Activated CD8-positive, alpha-beta memory T cell treated with anti-CD3 and anti-CD28 coated beads, Interleukin-2, amount 50 U/mL, for 4 hours (primary cell): ENCODE measurements at places on chromosomes 7 and 10.
A peak's percentile ranks its signal among the peaks of the same experiment; 100 is the strongest.

- DNase-seq: no peak
Measured at GRCh38 chr7:30912021-30912730, 523 bp downstream of the AQP1 start.

- no peak for DNase-seq
Measured at GRCh38 chr7:40682696-40683095, 547.9 kb downstream of the SUGCT start.

- DNase-seq: no peak
Measured at GRCh38 chr7:46168671-46169383, 247.8 kb upstream of the IGFBP3 start.

DNA sequence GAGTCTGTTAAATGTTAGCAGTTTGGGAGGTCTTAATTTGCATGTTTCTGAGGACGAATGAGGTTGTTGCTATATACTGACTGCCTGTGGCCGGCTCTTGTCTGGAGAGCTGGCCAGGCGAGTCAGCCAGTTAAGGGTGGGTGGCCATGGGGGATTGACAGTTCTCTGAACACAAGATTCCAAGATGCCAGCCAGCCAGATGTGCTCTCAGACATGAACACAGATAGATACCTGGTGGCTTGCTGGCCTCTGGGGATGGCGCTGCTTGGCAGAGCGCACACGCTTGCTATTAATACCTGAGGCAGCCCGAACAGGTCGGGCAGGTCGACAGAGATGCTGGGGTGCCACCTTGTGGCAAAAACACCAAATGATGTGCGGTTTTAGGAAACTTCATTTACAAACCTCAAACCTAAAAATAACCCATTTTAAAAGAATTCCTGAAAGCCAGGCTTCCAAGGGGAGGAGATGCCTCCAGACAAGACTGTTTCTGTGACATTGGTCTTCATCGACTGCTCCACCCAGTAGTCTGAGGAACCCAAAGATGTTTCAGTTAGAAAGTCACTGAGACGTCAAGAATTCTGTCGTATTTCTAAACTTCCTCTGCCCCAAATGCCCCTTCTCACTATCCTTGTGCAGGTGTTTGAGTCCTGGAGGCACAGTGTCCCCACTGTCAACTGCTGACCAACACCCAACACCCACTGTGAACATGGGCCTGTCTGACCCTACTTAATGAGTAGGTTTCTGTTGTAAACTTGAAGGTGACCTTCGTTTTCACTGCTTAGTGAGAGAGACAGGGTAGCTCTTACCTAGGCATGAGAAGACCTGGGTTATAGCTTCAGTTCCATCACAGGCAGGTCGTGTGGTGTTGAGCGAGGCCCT is 123.4 kb downstream of the NT5C2 start:
- DNase-seq: peak; percentile 74

DNA sequence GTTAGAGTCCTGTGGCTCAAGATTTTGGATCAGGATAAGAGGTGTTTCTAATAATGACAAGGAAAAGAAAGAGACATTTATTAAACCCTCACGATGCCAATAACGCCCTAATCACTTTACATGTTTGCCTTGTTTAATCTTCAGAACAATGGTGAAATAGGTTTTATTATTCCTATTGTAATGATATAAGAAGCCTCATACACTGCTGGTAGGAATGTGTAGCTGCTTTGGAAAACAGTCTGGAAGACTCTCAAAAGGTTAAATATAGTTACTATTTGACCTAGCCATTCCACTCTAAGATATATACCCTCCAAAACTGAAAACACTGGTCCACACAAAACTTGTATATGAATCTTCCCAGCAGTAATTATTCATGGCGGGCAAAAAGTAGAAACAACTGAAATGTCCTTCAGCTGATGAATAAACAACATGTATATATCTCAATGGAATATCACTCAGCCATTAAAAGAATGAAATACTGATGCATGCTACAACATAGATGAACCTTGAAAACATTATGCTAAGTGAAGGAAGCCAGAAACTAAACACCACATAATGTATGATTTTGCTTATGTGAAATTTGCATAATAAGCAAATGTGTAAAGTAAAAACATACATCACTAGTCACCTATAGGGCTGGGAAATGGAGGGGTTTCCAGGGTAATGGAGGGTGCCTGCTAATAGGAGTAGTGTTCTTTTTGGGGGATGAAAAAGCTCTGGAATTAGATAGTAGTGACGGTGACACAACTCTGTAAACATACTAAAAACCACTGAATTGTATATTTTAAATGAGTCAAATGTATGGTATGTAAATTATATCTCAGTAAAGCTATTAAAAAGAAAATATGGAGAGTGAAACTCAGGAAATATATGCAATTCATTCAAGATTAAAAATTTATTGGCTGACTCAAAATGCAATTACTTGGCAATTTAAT is 76.9 kb upstream of the ANK3 start:
- no peak for DNase-seq

DNA sequence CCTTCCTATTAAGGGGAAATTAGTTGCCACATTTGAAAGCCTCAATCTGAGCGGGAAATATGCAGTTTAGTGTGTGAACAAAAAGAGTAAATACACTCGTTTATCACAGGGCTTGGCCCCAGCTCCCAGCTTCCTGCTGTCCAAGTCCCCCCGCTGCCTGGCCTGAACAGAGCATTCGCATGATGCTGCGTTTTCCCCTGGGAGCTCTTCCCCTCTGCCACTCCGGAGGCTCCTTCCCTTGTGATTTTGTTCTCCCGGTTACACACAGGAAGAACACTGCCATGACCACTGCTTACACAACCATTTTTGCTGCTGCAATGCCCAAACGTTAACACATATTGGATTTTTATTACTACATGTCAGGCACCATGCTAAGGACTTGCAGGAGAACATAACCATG is 120.7 kb upstream of the ADARB2 start:
- no peak for DNase-seq

- DNase-seq: no peak
Measured at GRCh38 chr10:76939933-76940468, 697.6 kb downstream of the KCNMA1 start.

DNA sequence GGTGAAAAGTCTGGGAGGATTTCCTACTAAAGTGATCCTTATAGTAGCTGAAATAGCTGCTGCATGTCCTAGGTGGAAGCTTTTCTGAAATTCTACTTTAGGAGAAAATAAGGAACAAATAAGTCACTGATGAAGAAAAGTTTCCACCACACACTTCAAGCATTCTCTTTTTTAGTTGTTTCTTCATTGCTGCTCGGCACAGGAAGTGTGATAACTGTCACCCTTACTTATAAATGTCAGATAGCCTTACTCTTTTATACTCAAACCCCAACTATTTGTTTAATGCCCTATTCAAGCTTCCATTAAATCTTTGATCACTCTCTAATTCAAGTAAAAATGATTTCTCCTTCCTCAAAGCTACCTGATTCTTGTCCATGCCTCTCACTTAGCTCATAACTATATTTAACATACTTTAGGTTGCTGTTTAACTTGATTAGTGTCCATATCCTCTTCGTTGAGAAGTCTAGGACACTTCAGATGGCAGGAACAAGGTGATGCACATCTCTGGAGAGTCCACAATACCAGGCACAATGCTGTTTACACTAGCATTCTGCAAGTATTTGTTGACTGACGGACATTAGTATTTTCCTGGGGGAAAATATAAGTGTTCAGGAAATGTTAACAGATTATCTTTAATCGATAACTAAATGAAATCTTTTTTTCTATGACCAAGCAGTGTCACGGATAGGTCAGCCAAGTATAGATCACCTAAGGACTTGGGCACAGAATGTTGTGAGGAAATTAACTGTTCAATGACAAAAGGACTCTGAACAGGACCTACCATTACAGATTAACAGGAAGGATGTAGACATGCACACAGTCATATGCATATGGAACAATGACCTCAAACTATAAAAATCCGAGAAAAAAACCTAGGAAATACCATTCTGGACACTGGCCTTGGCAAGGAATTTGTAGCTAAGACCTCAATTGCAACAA is 67.4 kb downstream of the ZNF438 start:
- no peak for DNase-seq

GRCh38 chr7:31633894-31634494 is 53.0 kb upstream of the PPP1R17 start:
- no peak for DNase-seq

- no peak for DNase-seq
Measured at GRCh38 chr7:131424219-131424822, 96.6 kb downstream of the MKLN1 start.

DNA sequence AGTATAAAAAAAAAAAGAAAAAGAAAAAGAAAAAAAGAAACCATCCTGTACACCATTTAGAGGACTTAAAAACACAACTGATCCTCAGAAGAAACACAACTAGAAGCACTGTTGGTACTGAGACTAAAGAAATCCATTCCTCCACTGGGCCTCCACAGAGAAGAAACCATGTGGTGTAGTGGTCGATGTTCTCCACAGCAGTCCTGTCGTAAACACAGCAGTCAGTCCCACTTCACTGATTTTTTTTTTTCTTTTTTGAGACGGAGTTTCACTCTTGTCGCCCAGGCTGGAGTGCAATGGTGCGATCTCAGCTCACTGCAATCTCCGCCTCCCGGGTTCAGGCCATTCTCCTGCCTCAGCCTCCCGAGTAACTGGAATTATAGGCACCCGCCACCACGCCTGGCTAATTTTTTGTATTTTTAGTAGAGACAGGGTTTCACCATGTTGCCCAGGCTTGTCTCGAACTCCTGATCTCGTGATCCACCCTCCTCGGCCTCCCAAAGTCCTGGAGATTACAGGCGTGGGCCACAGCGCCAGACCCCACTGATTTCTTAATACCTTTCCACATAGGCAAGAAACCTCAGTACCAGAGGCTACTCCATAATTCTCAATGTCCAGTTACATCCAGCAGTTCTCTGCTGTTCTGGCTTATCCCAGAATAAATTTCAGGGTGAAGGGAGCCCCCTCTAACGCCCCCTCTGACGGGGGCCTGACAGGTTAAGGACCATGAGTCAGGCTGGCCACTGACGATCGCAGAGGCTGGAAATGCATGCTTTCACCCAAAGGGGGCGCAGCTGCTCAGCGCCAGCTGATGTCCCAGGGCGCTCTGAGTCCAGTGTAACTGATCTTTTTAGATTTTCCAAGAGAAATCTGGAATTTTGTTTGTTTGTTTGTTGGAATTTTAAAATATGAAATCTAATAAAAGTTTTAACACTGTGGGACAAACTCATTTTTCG is 24.8 kb upstream of the FFAR4 start:
- DNase-seq: no peak

- DNase-seq: no peak
Measured at GRCh38 chr10:72328045-72328828, 26.5 kb downstream of the DNAJB12 start.

- DNase-seq: no peak
Measured at GRCh38 chr7:80218723-80219122, 84.1 kb downstream of the GNAI1 start.

DNA sequence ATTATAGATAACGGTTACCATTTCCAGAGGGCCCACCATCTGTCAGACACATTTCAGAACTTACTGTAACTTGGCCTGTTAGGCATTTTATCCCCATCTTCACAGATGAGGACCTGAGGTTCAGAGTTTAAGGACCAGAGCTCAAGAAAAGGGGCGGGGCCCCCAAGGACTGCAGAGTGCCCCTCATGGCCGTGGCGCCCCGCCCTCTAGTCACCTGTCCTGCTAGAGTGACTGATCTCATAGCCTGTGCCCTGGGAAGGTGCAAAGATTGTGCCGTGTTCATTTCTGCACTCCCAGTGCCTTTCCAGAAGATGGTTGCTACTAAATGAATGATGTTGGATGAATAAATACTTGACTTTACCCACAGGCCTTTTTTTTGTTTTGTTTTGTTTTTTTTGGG is 107.0 kb downstream of the XRCC2 start:
- no peak for DNase-seq

- no peak for DNase-seq
Measured at GRCh38 chr10:35487336-35488034, 117.7 kb upstream of the GJD4 start.

DNA sequence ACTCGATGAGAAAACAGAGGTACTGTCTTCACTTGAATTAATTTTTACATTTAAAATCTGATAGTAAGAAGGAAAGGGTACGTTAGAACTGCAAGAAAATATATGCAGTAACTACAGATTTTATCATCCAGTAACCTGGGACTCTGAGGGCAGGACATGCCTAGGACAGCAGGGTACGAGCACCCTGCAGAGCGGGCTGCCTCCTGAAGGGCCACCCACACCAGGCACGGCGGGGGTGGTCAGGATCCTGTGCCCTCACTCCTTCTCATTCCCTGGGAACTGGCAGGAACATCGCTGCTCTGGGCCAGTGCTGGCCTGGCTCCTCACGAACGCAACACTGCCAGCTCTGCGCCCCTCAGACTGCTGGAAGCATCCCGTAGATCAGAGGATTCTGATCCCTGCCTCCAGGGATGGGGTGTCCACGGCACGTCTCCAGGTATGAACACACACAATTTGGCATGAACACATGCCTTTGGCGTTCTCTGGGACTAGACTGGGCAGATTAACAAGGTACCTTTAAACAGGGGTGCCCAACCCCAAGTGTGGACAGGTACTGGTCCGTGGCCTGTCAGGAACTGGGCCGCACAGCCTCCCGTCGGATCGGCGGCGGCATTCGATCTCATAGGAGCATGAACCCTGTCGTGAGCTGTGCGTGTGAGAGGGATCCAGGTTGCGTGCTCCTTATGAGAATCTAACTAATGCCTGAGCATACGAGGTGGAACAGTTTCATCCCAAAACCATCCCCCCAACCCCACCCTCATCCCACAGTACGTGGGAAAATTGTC is 99.3 kb upstream of the FAM20C start:
- no peak for DNase-seq

DNA sequence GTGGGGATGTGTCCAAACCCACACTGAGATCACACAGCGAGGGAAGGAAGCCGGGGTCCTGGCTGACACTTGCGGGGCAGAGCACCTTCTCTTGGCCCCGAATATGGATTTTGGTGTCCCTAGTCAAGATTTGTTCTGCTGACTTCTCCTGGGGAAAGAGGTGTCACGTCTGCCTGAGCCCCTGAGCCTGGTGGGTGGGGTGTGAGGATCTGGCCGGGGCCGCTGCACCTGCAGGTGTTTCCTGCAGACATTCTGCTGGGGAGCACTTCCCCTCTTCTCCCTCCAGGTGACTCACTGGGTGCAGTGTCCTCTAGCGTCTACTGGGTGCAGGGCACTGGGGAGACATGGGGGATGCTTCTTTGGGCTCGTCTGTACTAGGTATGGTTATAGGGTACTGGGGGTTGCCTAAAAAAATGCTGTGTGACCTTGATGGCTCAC is 99.2 kb downstream of the GRK5 start:
- peak; percentile 68 for DNase-seq

DNA sequence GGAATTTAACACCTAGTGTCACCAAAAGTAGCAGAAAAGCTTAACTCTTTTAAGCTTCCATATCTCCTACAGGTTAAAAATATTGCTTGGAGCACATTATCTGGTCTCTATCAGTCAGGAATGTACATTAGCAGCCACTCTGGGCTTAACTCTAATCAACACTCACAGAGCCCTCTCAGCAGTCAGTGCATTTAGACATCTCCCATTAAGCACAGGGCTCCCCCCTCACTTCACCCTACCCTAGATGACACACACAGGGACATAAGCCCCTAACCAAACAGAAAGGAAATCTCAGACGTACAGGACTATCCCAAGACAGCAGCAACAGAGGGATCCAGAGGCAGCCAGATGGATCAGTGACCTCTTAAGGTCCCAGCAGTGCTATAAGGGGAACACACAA is 26.4 kb downstream of the FBXW4 start:
- DNase-seq: no peak
